ENCODE measurements at places on chromosomes 11 and 22.

- DNase-seq, result no peak
Measured at GRCh38 chr22:22894740-22895731, 7.4 kb downstream of the IGLL5 start.

DNA sequence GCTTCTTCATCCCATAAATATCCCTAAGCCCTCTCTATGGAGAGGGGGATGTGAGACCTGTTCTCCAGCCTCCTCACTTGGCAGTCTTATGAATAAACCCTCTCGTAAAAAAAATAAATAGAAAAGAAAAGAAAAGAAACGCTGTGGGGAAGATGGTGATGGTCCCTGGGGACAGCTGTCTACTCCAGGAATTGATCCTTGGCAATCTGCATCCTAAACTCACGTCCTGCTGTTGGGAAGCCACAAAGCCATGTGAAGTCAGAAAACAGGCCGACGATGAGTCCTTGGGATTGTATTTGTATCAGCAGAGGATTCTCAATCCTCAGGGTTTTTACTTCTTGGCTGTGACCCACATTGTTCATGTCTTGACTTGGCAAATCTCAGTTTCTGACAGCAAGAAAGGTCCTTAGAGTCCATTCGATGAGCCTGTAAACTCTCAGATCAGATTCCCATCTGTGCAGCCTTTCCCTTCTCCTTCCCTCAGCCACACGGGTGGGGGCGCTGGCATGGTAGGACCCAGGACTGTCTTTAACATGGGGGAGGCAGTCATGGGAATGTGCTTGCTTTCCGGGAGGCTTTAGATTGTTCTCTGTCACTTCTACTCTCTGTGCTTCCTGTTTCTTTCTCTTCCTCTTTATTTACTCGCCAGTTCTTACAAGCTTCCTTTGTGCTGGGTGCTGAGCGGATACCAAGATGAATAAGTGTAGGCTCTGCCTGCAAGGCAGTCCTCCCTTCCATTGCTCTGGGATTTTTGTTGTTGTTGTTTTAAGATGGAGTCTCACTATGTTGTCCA, 24.9 kb downstream of the TCP11L1 start:
- DNase-seq, result no peak

- DNase-seq, result no peak
Measured at GRCh38 chr11:3203221-3204043, 15.2 kb downstream of the MRGPRG start.

- DNase-seq, result no peak
Measured at GRCh38 chr11:62069374-62069773, 54.4 kb upstream of the INCENP start.

DNA sequence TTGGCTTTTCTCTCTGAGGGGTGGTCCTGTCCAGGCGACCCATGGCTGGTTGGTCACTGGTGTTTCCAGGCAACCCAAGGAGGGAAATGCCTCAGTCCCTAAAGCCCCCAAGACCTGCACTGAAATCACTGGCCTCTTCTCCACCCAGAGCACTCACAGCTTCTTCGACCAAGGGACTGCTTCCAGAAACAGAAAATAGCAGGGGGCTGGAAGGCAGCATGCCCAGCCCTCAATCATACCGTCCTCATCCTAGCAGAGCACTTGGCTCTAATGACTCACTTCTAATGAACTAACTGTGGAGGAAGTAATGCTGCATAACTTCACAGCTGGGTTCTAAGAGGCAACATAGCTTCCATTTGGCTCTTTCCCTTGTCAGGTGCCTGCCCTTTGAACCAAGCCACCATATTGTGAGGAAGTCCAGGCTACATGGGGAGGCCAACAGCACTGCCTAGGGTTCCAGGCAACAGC, 27.6 kb downstream of the DKK3 start:
- DNase-seq, result no peak

- DNase-seq, result no peak
Measured at GRCh38 chr11:75826461-75827230, 11.6 kb downstream of the UVRAG start.

DNA sequence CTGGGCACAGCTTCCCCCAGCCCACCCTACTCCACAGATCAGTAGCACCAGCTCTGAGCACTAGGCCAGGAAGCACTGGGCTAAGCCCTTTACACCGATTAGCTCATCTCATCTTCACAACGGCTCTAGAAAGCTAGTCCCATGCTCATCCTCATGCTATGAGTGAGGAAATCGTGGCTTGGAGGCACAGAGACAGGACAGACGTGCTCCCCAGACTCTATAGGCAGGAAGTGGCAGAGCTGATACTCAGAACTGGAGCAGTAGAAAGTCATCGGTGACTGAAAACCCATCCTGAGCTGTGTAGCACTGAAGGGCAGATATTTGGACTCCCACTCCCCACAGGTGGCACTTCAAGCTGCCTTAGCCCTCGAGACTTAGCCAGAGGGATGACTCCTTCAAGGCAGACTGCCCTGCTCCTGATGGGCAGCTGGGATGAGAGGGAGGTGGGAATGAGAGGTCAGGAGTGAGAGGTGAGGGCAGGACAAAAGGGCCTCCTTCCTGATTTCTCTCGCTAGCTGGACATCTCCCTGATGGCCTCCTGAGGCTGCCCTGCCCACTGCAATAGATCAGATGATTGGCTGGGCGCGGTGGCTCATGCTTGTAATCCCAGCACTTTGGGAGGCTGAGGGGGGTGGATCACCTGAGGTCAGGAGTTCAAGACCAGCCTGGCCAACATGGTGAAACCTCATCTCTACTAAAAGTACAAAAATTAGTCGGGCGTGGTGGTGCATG, 9.7 kb downstream of the CD5 start:
- no peak for DNase-seq

GRCh38 chr22:48798281-48799226, 1029.1 kb downstream of the BRD1 start:
- no peak for DNase-seq

- no peak for DNase-seq
Measured at GRCh38 chr22:32421484-32421883, 9.4 kb upstream of the RTCB start.

DNA sequence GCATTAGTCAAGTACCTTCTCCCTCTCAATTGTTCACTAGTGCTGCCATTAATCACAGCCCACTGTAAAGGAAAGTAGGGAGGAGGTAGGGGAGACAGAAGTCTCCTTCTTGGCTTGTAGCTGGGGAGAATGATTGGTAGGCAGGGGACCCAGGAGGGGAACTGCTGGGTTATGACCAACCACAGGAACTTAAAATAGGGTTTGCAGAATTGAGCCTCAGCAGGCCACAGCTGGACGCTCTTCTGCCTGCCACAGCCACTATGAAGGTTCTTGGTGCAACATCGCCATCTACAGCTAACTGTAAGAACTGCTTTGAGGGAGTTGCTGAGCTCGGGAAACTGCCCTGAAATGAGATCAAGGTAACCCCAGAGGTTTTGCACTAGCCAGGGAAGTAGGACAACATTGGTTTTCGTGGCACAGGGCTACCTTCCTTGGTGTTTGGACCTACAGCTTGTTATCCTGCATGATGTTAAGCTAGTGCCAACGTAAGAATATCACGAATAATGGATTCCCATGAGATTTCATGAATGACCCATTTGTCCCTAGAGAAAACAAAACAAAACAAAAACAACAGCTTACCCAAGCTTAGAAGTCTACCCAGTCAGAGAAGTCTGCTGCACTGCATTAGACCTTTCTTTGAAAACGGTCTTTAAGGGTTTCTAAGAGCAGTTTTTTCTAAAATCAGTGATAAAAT, 787.1 kb upstream of the API5 start:
- no peak for DNase-seq
